ENCODE measurements at places on chromosomes 1 and 21. TPM values are rescaled to one million over a fixed set of nuclear protein-coding genes. Genes with fewer than 3 reads are reported as not detected.

DNA sequence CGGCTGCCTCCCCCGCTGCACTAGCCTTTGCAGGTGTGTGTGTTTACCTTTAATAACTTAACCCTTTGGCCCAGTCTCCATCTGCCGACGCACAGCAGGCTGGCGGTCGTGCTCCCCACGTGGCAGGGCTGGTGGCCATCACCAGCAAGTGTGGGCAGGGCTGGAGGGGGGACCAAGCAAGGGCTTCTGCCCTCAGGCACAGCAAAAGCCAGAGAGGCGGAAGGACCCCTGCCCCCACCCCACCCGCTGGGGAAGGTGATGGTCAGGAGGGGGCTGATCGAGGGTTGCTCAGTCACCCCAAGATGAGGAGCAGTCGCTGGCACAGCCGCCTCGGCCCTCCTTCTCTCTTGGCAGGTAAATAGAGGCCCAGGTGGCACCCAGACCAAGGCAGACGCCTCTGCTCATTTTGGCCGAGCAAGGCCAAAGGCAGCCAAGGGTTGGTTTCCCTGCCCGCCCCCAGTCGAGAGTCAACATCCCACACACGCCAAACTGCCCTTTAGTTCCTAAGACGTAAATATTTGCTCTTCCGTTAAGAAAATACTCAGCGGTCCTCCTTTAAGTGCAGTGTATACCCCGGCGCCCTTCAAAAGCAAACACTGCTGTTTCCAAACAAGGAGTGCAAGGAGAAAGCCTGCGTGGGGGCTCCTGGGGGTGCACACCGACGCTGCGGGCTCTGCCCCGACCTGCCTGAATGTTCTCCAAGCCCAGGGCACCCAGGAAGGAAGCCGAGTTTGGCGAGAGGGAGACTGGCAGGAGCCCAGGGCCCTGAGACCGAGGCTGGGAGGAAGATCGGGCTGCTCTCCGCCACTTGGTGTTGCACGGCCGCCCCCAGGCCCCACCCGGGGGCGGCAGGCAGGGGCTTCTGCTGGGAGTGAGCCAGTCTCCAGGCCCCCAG, 82.7 kb downstream of the SIK1 start:
- DNase-seq: no peak

DNA sequence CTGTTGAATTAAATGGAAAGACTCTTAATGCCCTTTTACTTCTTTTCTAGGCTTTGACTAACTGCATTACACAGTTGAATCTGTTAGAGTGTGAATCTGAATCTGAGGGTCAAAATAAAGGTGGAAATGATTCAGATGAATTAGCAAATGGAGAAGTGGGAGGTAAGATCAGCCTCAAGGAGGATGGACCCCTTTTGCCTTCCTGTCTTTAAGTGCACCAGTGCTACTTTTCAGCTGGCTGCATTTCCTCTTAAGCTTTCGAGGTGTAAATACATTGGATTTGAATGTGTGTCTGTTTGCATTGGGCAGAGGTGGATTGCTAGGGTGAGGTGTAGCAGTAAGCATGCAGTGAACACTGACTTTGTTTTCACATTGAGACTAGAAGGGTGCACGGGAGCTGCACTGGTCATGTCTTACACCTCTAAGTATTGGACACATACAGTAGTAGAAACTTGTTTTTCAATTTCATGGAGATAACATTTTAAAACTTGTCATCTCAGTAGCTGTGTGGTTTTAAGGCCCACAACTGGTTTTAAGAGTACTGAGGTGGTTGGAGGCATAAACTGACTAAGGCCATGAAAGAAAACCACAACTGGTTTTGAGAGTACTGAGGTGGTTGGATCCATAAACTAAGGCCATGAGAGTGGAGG, 35.4 kb downstream of the MIA3 start:
- DNase-seq: no peak

DNA sequence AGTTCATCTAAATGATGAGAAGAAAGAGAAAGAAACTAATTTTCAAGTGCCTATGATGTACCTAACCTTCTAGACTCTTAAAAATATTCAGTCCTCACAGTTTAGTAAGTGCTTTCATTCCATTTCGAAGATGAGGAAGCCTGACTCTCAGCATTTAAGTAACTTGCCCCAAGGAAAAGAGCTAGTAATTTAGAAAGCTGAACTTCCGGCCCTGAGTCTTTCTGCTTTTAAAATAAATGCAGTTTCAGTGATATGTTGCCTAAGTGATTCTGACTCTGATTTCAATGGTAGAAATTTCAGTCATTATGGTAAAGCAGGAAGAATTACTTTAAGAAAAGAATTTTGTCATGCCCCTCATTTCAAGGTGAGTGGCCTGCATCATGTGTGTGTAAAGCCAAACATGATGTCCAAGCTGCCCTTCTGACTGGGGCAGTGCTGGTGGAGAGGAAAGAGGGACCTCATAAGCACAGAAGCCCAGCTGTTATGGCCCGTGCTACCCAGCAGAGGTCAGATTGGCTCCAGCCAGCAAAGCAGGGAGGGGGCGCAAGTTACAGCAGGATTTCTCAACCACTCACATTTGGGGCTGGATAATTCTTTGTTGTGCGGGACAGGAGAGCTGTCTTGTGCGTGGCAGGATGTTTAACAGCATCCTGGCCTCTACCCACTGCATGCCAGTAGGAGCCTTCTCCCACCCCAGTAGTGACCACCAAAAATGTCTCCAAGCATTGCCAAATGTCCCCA, 10.7 kb downstream of the ATP1A4 start:
- DNase-seq: no peak

DNA sequence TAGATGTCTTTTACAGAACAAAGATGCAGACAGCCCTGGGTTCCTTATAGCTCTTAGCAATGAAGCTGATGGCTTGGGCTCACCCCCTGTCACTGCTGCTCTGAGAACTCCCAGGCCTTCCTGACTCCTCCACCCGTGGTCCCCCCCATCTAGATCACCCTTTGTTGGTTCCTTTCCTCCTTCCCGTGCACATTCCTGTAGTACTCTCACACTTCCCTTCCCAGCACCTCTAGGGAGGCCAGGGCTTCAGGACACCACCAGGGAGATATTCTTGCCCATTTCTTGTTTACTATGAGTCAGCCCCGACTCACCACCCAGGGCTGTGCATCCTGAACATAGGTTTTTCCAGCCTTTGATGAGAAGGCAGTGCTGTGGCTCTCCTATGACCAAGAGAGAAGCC, 14.4 kb upstream of the NOS1AP start:
- DNase-seq: no peak

DNA sequence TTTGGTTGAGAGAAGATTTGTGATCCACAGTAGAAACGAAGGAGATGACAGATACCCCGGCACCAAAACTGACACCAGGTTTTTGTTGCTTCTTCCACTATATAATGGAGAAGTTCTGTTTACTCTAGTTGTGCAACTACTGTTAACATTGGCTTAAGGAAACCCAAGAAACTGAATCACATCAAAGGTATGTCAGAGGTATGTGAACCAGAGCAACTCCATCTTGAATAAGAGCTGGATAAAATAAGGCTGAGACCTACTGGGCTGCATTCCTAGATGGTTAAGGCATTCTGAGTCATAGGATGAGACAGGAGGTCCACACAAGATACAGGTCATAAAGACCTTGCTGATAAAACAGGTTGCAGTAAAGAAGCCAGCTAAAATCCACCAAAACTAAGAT, 173.7 kb upstream of the CAMK1G start:
- no peak for DNase-seq

Gene AHDC1
- 36.1 TPM for polyA plus RNA-seq

Gene PACC1
- 12.5 TPM for polyA plus RNA-seq
